ENCODE measurements at places on chromosomes 16 and 17. TPM values are rescaled to one million over a fixed set of nuclear protein-coding genes. Genes with fewer than 3 reads are reported as not detected.

DNA sequence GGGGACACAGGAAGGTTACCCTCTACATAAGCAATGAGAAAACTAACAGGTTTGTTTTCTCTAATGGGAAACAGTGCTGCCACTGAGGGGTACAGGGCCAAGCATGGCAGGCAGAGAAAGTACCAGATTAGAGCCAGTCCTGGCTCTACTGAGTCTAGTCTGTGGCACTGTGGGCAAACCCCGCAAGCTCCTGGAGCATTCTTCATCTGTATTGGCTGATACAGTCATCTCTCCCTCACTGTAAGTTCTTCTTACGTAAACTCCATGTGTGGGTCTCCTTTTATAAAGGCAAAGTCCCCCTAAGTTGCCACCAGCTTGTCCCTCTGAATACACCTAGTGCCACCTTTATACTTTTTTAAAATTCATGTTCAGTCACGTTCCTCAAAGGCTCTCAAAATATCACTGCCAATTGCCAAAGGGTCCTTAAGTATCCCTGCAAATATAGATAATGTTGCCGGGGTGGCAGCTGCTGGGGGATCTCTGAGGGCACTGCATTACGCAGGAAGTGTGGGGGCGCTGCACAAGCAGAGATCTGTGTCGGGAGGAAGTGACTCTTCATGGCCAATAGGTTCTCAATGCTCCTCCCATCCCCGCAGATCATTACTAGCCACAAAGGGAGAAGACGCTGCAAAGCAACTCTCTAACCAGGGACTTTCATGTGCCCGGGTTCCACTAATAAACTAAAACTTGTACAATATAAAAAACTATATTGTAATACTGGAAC lies 18.8 kb downstream of the XPO6 start:
- DNase-seq, result no peak

DNA sequence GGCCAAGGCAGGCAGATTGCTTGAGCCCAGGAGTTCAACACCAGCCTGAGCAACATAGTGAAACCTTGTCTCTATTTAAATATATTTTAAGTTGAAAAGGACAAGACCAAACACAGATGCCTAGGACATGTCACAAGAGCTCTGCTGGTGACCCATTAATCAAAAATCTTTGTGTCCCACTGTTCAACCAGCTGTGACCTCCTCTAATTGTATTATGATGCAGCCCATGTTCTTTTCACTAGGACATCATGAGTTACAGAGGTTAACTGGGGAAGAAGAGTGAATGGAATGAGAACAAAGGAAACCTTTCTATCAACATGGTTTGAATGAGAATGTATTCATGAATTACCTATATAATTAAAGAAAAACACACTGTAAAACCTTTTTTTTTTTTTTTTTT lies 7.0 kb downstream of the EFTUD2 start:
- DNase-seq, result no peak

DNA sequence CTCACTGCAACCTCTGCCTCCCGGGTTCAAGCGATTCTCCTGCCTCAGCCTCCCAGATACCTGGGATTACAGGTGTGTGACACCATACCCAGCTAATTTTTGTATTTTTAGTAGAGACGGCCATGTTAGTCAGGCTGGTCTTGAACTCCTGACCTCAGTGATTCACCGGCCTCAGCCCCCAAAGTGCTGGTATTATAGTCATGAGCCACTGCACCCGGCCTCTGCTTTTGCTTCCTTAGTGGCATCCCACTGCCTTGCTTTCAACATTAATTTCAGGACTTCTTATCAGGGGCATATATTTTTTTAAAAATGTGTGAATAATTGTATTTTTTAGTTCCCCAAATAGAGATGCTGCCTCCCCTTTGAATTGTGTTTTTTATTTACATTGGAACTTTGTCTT lies 98.8 kb downstream of the SYCE1L start:
- DNase-seq, result no peak

DNA sequence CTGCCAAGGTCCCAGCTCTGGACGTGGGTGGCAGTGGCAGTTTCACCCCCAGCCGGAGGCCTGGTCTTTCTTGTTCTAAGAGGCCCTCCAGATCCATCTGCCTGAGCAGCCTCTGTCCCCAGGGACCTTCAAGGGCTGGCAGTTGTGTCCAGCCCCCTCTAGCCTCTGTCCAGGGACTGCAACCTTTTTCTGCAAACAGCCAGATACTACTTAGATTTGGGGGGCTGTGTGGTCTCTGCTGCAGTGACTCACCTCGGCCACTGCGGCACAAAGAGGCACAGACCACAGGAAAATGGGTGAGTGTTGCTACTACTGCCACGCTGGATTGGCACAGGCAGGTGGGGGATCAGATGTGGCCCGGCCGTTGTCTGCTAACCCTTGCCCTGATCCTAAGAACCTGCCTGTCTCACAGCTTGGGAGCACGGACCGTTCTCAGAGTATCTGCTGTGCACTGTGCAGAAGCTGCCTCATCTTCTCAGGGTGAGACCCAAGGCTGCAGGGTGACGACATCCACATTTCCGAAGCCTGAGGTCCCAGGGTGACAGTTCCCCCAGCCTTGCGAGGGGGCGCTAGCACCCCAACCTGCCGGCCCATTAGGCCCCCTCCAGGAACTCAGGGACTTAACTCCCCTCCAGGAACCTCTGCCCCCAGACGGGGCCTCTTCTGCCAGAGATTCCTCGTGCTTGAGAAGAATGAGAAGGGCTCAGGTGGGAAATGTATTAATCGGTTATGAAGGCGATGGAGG lies 27.6 kb downstream of the MXRA7 start:
- no peak for DNase-seq

GRCh38 chr16:83268169-83268568 lies 539.6 kb upstream of the HSBP1 start:
- no peak for DNase-seq

- no peak for DNase-seq
Observed at GRCh38 chr16:69405757-69406156, 18.7 kb upstream of the CYB5B start.

- no peak for DNase-seq
Observed at GRCh38 chr16:924806-925205, 46.0 kb downstream of the LMF1 start.

DNA sequence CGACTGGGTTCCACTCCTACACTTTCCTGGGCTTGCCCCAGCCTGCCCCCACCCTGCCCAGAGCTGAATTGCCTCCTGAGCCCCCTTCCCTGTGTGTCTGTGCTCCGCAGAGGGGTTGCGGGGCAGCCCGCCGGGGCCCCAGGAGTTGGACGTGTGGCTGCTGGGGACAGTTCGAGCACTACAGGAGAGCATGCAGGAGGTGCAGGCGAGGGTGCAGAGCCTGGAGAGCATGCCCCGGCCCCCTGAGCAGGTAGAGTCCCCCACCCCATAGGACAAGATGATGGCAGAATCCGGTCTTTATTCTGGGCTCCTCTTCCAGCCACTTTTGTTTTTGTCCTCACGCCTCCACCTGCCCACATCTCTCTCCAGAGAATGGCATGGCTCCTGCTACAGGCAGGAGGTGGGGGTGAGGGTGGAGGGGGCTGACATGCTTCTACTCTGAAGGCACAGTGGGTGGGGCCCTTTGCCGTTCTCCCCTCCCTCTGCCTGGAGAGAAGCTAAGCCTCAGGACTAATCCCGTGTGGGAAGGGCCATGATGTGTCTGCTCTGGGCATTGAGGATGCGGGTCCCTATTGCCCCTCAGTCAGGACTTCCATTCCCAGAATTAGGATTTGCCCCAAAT lies 3.5 kb downstream of the ACBD4 start:
- no peak for DNase-seq

- peak; percentile 77 for DNase-seq
Observed at GRCh38 chr17:16407911-16408588, 7.3 kb upstream of the TRPV2 start.

- no peak for DNase-seq
Observed at GRCh38 chr17:43341715-43342588, 56.8 kb upstream of the ARL4D start.

DNA sequence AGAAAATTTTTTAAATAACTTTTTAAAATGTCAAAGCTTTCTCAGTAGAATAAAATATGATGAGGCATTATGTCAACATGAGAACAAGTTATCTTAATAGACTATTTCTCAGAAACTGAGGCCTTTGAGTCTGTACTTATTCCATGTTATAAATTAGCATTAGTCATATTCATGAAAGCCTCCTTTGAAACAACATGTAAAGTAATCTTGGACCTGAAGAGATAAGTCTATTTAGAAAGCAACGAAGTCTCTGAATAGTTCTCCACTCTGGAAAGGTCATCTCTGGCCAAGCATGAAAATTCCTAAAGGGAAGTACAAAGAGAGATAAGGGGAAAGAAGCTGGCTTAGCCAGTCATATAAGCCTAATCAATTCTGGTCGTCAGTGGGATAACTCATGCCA lies 150.8 kb downstream of the CYB561 start:
- no peak for DNase-seq

- no peak for DNase-seq
Observed at GRCh38 chr16:69193855-69194254, 6.9 kb downstream of the SNTB2 start.

DNA sequence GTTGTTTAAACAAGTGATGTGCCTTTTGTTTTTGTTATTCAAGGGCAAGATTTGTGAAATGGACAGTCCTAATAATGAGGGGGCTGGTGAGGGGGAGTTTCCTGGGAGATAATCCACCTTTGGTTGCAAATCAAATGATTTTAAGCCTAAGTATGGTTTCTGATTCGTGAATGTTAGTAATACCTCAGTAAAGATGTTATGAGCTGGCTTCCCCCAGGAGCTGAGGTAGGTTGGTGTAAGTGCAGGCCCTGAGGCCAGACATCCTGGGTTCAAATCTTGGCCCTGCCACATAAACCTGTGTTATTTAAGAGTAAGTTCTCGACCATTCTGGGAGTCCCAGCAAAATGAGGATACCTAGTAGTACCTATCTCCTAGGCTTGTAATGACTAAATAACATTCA lies 1.5 kb downstream of the SNX29 start:
- no peak for DNase-seq

DNA sequence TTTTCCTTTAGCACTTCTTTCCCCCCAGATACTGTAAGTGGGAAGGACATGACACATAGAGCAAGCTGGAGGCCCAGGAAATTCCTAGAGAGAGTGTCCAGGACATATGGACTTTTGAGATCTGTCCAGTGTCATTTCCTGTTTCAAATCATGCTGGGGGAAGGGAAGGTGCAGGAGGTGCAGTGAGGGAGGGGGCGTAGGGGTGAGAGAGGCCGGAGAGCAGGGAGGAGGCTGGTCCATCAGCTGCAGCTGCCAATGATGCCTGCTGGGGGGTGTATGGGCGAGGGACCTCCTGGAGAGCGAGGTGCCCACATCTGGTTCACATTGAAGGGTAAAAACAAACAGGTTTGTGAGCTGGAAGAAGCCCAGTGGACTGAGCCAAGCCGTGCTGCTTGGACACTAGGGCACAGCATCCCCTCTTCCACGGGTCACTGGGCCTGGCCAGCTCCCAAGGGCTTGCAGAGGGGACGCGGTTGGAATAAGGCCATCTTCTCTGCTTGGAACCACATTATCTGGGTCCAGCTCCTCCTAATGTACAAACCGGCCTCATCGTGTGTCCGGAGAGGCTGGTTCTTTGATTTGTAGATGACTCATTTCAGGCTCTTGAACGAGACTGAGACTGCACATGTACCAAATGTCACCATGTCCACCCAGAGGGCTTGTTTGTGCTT lies 70.4 kb upstream of the SMURF2 start:
- no peak for DNase-seq

DNA sequence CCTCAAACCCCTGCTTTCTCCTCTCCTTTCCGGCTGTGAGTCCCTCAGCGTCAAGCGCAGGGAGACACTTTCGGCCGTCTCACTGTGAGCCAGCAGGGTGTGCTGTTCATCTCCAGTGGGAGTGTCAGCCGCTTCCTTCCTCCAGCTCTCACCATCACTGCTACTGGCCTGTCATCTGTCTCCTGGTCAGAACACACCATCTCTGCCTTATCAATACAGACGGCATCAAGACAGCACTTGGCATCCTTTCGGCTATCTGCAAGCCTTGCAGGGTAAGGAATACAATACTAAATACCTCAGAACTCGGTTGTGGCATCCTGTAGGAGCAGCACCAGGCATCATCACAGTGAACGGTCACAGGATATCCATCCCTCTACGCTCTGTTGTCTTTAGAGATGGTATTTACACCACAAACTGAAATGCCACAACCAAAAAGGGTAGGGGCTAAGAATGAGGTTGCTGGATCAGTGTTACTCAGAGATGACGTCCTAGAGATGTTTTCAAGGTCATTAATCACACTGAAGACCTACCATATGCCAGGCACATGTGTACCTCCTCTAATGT lies 20.7 kb upstream of the CMTM4 start:
- DNase-seq, result no peak

GRCh38 chr16:88418869-88419268 lies 34.2 kb upstream of the ZFPM1 start:
- DNase-seq, result no peak

DNA sequence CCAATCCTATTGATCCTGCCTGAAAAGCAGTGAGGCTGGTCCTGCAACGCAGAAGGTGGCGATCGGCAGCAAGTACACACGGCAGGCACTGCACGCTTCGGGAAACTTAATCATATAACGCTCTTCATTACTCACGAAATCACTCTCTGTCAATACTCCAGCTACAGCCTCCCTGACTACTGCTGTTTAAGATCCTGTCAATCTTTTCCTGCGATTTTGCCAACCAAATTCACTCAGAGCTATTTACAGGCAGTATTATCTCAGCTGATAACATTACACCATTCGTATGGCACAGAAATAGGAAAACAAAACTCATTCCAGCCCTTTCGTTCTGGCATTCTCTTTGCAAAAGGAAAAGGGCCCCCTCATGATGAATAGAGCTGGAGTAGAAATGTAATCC lies 262.4 kb upstream of the CDH8 start:
- no peak for DNase-seq

DNA sequence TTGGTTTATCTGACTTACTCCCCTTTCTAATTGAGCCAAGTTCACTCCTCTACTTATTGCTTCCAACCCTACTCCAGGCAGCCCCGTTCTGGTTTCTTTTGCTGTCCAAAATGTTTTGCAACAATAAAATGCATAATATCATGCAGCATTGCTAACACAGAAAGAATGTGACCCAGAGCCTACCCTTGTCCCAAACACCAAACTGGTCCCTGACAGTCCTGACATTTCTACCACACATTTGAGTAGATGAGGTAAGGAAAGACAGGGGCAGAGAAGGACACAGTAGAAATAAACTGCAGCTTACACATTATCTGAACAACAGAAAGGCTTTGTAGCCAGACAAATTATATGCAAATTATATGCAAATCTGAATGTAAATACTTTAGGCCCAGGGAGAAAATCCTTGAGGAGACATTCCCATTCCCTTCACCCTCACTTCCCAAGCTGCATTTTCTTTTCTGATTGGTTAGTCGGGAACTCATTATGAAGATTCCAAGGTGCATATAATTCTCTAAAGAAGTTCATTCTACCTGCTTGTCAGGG lies 31.6 kb downstream of the SOX9 start:
- no peak for DNase-seq

The TMEM114 gene
- not detected for total RNA-seq

The NT5M gene
- 2.3 TPM for total RNA-seq

The NME2 gene
- total RNA-seq, result 608 TPM

The MGAT5B gene
- 1.7 TPM for total RNA-seq

The RAB26 gene
- total RNA-seq, result 0.83 TPM

The CD300H gene
- total RNA-seq, result not detected

The ALDH3A1 gene
- 1.2 TPM for total RNA-seq

The PIK3R6 gene
- 1.7 TPM for total RNA-seq

The USP43 gene
- total RNA-seq, result 7.6 TPM

The VPS35 gene
- total RNA-seq, result 118 TPM

The IL34 gene
- 3.7 TPM for total RNA-seq

The KCNJ18 gene
- not detected for total RNA-seq

The LPCAT2 gene
- total RNA-seq, result 23.6 TPM
